ENCODE measurements at places on chromosomes 12 and 14.

GRCh38 chr12:113113397-113113796 is 22.2 kb downstream of the RASAL1 start:
- no peak for DNase-seq

DNA sequence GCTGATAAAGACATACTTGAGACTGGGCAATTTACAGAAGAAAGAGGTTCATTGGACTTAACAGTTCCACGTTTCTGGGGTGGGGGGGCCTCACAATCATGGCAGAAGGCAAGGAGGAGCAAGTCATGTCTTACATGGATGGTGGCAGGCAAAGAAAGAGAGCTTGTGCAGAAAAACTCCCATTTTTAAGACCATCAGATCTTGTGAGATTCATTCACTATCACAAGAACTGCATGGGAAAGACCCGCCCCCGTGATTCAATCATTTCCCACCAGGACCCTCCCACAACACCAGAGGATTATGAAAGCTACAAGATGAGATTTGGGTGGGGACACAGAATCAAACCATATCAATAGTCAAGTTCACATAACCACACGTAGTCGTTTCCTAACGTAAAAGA is 85.5 kb downstream of the USP15 start:
- no peak for DNase-seq

DNA sequence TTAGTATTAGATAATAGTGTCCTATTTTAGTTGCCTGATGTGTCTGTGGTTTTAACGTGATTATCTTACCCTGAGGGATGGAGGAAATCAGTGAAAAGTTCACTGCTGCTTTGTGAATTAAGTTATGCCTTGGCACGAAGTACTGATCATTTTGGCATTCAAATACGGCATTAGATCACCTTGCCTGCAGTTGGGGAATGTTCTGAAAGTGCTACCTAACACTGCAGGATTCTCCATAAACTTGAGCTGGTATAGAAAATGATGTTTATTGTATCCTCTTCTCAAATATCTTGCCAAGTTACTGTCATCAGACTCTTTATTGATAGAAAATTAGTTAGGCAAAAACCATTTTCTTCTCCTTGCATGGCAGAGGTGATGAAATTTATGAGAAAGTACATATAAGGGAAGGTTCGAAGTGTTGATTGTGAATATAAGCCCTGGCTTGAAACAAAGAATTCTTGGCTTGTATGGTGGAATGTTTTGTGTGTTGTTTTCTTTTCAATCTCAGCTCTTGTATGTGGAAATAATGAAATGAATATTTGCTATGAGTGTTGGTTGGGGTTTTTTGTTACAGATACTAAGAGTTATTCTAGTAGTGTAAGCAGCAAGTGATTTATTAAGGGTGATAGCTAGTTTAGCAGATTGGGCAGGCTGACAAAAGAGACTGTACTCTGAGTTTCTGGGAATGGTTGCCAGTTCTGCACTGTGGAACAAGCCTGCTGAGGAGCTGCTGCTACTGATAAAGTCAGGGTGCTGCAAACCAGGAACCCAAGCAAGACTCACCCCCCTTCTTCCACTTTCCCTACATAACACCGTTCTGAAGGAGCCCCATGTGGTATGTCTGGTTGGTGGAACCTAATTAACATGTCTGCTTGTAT is 448.3 kb downstream of the PCNX1 start:
- peak; percentile 59 for DNase-seq

DNA sequence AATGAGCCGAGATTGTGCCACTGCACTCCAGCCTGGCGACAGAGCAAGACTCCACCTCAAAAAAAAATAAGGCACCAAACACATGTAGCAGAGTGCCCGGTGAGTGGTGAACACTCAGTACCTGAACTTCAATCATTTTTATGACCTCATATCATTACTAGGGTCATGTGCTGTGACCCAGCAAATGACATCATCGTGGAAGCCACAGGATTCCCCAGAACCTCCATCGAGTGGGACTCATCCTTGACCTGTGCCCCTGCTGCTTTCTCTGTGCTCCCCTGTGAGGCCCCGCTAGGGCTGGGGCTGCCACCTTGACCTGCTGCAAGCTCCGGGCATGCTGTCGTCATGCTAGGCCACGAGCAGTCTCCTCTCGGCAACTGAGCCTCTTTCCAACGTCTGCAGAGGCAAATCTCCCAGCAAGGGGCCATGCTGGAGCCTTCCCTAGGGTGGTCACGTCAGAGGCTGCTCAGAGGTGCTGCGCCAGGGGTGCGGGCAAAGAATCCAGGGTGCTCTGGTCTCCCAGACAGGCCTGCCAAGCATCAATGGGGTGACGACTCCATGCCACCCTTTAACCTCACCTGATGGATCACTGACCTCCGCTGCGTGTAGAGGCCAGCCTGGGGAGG is 18.5 kb downstream of the GLTP start:
- no peak for DNase-seq

DNA sequence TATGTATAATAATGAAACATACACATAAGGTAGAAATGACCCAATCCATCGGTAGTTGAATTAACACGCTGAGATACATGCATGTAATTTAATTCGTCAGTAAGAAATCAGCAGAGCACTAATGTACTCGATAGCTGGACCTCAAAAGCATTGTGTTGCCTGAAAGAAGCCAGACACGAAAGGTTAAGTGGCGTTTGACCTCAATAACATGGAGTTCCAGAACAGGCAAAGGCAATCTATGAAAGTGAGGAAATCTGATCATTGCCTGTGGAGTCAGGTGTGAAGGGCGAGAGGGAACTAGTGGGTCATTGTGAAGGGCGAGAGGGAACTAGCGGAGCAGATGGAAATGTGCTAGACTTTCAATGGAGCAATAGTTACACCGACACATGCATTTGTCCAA is 970.4 kb upstream of the TMEM132C start:
- DNase-seq = no peak

DNA sequence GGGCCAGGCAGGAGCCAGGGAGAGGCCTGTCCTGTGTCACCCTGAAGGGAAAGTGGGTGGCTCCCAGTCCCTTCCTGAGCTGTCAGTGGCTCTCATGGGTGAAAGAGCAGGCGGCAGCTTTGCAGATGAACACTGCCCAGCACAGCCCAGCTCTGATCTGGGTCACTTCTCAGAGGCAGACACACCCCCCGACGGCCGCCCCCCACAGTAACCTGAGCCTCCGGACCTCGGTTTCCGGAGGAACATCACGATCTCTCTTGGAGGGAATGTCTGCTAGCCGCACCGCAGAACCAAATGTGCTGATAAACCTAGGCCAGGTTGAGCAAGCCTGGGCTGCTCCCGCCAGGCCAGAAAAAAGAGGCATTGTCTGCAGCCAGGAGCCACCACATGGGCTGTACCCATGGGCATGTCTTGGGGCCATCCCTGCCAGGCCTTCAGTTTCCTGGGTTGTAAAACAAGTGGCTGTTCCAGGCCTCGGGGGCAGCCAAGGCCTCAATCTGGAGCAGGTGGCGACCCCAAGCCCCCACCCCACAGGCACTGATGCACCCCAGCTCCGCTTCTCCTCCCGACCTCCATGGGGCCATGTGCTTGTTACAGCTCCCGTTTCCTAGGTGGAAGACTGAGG is 57.6 kb downstream of the NCOR2 start:
- no peak for DNase-seq

GRCh38 chr14:103045371-103045869 is 11.9 kb downstream of the CDC42BPB start:
- no peak for DNase-seq
